GM13976 (cell line): ENCODE measurements at places on chromosomes 6 and 20.

DNA sequence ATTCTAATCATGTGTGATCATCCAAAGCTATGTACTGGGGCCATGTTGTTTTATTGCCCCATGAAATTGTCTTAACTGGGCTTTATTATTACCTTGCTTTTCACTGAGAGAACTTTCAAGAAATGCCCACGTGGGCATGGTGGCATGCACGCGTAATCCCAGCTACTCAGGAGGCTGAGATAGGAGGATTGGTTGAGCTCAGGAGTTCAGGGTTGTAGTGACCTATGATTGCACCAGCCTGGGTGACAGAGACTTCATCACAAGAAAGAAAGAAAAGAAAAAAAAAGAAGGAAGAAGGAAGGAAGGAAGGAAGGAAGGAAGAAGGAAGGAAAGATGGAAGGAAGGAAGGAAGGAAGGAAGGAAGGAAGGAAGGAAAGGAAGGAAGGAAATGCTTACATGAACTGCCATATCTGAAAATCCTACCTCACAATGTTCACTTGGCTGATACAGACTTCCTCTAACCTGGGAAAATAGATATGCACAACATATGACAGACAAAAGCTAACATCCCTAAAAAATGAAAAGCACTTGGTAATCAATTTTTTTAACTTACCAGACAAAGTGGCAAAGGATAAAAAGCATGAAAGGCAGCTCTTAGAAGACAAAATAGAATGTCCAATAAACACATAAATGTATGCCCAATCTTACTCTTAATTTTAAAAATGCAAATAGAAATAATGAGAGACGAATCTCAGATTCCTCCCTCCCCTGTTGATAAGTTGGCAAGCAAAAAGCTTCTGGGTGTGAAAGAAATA is 25.5 kb upstream of the TMEM244 start:
- no peak for DNase-seq

DNA sequence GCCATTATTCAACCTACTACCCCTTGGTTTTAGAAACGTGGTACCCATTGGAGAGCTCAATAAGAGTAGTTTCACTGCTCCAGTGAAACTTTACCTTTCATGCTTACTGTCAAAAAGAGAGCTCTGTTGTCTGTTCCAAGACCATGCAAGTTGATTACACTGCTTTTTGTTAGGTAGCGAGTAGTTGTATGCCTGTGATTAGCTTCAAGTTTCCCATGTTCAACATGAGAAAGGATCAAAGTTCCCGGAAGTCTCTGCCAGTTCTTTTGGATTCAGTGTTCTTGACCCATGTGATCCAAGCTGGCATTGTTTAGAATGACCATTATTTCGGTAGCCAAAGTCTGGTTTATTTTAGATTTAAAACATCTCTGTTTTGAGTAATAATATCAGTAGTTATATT is 107.1 kb downstream of the ZFAND3 start:
- DNase-seq: no peak

DNA sequence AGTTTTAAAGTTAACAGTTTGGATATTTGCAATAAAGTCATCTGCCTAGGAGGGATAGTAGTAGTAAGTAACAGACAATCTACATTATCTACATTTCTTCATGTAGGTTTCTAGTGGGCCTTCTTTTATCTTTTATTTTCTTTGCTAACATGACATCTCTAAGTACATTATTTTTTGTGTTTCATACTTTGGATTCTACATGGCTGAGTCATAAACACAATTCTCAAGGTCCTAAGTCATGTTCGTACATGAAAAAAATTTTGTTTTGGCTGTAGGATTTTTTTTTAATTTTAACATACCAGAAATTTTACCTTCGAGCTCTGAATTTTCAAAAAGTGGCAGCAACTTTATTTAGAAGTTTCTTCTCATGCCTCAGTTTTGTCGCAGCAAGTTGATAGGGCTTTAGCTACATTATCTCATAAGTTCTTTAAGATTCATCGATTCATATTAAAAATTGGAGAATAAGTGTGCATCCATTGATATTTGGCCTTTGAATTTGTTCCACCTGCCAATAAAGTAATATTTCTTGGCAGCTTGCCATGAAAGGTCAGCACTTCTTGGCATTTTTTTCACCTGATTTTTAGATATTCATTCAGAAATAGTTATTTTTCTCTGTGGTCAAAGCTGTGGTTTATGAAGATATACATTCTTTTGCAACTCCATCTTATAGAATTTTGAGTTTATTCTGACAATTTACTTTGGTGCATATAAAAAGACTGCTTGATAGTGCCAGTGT is 146.2 kb downstream of the GRIK2 start:
- DNase-seq: no peak

GRCh38 chr6:11868392-11868791 is 89.8 kb upstream of the ADTRP start:
- no peak for DNase-seq
